Left renal cortex interstitium (tissue), 4 donors: ENCODE measurements at places on chromosomes 2 and 18.

DNA sequence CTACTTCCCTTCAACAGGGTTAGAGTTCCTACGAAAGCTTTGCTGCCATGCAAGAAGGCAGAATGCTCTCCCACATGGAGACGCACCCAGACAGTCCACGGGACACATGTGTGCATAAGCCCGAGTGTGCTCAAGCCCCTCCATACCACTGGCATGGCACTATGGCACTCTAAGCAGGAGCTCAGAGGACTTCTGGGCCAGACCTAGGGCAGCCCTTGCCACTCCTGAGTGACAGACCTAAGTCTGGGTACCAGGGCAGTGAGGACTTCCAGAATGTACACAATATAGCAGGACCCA, 11.4 kb upstream of the ARID5A start:
- DNase-seq: no peak

- DNase-seq: no peak
Observed at GRCh38 chr2:47892338-47892730, 14.0 kb downstream of the FBXO11 start.

DNA sequence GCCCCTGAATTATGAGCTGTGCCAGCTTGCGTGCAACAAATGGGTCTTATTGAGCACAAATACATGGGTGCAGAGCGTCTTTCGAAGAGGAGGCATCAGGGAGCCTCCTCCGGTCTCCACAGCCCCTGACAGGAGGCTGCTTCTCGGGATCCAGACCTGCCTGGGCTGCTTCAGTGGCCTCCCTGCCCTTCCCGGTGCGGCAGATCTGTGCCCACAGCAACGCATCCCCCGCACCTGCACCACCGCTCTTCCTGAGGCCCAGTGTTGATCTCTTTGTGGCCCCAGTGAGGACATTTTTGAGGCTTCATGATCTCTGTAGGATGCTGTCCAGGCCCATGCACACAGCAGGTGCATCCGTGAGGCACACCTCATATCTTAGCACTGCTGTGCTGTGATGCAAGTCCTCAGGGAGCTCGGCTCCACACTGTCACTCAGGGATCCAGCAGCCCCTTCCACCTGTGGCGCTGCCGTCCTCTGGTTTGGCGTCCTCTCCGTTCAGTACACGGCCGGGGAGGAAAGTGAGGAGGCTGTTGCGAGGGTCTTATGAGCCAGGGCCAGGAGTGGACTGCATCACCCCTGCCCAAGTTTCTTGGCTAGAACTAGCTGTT, 17.4 kb downstream of the RTP5 start:
- no peak for DNase-seq

DNA sequence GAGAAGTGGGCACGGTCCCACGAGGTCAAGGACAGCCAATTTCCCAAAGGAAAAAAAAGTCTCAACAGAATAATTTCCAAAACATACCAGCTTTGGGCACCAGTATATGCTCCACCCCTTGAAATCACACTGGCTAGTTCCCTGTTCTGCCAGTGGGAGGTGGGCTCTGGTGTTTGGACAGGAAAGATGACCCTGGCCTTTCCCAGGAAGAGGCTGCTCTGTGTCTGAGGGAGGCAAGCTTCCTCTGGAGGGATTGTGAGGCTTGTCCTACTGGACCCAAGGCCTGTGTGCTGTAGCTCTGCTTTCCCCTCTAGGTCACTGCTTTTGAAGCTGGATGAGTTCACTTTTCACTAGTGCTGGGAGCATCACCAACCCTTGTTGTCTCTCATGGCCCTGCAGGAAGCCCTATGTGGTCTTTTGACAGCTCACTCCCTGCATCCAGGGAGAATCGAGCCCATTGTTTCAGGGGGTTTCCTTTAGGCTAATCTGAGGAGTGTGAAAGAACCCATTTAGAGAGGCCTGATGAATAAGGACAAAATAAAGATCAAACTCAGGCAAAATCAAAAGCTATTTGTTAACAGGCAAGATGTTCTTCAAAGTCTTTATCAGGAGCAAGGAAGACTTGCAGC, 36.3 kb downstream of the CXCR4 start:
- DNase-seq: no peak

DNA sequence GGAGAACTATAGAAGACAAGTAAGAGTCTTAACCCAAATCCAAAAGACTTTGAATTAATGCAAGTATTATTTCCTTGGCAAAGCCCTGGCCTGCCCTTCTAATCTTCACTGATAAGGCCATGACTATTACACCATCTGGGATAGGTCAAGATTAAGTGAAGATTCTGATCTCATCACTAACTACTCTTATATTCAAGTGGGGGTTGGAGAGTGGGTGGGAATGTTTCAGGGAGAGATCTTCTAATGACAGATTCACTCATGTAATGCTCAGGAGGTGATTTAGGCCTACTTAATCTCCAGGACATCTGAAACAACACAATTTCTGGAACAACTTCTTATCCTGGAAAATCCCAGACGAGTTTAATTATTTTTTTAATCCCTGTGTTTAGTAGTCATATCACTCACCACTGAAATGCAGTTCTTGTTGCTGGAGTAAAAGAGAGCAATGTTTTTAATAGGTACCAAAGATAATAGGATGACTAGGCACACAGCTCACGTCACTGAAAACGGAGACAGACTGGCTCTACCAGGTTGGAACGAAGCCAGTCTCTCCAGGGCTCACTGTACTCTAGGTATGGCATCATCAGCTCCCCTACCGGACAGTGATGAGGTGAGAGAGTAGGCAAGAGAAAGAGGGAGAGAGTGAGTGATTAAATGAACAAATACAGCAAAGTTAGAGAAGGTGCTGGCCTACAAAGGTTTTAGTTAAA, 133.1 kb downstream of the NCKAP5 start:
- no peak for DNase-seq

GRCh38 chr2:66869076-66869475, 434.2 kb downstream of the MEIS1 start:
- DNase-seq: no peak

- no peak for DNase-seq
Observed at GRCh38 chr2:9693646-9694045, 62.8 kb upstream of the YWHAQ start.

DNA sequence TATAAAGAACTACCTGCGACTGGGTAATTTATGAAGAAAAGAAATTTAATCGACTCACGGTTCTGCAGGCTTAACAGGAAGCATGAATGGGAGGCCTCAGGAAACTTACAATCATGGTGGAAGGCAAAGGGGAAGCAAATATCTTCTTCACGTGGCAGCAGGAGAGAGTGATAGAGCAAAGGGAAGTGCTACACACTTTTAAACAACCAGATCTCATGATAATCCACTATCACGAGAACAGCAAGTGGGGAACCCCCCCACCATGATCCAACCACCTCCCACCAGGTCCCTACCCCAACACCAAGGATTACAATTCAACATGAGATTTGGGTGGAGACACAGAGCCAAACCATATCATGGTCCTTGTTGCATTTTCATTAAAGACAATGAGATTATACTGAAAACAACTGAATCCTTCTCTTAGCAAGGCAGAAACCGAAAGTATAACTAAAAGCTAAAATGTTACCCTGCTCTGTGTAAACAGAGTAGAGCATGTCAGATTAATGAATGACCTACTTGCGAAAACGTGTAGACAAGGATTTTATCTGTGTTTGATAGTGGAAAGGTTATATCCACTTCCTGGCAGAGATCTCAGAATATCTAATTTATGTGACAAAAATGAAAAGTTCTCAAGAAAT, 60.1 kb upstream of the RBBP8 start:
- DNase-seq: no peak

- DNase-seq: no peak
Observed at GRCh38 chr2:8506746-8507145, 175.1 kb upstream of the ID2 start.

DNA sequence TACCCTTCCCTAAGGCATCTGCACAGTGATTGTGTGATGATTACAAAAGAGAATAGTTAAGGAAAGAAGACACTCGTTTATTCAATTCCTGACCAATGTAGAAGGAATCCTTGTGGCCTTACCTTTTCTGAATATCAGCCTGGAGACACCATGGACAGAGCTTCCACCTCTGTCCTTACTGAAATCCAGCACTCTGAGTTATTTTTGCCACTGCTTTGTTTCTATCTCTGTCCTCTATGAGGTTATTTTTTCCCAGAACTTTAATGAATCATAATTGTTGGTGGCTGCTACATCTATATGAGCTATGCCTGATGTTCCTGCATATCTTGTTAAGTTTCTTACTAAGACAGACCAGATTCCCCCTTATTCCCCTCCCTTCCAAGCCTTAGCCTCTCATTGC, 275.1 kb downstream of the SETBP1 start:
- DNase-seq: no peak

DNA sequence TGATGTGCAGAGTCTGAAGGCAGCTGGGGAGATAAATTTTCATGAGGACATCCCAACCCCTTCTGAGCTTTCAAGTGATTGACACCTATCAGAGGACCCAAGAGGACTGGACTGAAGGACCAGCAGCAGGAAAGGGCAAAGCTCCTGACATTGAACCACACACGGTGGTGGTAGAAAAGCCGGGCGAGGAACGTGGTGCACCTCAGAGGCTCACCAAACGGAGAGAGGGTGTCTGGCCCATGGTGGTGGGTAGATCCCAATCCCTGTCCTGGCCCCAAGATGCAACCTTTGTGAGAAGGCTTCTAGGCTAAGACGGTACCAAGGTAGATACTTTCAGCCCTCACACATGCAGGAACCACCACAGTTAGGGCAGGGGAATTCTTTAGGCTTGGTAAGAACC, 52.1 kb downstream of the FRZB start:
- DNase-seq: no peak

DNA sequence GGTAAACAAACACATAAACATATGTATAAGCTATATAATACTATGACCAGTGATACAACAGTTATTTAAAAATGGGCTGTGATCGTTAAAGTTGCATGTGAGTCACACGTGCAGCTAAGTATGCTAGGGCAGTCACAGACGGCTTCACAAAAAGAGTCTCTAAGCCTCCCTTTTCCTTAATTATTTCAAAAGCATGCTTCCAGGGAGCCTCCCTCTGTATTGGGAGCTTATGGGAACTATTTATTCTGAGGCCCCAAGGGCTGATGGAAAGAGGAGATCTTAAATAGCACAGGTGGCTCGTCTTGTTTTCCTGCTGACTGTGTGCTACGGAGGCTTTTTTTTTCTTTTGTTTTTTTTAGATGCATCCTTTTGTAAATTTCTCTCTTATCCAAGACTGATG, 94.3 kb downstream of the ADCYAP1 start:
- DNase-seq: no peak

DNA sequence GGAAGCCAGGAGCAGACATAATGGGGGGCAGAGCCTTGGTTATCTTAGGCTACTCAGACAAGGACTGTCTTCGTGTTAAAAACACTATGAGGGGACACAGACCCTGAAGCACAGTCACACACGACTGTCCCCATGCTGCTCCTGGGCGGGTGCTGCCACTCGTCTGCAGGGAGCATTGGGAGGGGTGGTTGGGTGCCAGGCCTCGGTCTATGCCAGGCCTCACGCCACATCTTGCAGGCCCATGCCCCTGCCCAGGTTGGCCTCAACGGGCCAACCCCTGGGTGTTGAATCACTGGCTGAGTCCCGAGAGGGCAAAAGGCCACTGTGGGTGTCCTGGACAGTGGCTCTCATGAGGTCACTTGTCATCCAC, 97.9 kb downstream of the USP40 start:
- no peak for DNase-seq

- DNase-seq: no peak
Observed at GRCh38 chr2:71687412-71687811, 234.1 kb downstream of the DYSF start.

GRCh38 chr2:53183581-53183980, 584.0 kb upstream of the CHAC2 start:
- no peak for DNase-seq

DNA sequence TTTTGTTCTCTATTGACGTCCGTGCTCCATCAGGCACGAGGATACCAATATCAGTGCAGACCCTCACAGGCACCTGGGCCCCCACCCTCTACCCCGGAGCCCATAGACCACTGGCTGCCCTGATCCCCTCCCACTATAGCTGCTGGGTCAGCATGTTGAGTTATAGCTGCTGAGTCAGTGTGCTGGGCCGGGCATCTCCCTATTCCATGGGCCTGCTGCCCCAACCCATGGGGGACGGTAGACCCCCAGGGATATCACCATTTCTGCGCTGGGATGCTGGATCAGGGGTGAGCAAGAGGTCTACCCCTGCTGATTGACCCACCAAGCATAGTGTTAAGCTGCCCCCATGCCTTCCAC, 100.1 kb upstream of the ST3GAL5 start:
- no peak for DNase-seq

DNA sequence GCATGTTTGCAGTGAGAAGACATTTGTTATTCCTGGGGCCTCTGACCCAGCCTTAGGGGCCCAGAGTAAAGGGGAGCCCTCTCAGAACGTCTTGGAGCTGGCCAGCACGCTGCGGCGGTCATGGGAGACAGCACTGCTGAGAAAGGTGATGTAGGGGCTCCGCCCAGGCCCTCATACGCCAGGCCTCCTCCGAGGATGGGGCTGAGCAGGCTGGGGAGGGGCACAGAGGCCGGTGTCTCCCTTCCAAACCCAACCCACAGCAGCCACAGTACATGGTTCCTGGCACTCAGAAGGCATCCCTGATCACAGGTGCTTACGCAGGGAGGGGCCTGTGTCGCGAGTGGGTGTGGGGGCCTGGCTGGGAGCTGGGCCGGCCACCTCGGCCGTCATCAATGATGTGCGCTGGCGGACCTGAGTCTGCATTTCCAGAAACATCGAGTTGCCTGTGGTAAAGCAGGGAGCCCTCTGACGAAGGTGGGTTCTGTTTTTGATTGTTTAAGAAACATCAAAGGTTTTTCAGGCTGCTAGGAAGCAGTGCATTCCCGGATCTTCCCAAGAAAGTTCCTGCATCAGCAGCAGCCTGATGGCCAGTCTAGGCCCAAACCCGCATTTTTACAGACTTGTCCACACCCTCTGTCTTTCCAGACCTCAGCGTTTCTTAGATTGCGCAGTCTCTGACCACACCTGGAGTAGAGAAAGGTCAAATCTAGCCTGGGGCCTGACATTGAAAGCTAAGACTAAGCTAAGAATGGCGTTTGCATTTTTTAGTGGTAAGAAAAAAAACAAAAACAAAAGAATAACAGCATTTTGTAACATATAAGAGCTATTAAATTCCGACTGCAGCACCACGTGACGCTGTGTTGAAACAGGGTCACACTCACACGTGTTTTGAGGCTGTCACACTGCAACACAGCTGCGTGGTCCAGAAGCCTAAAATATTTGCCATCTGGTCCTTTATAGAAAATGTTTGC, 51.2 kb upstream of the PXDN start:
- DNase-seq: no peak

DNA sequence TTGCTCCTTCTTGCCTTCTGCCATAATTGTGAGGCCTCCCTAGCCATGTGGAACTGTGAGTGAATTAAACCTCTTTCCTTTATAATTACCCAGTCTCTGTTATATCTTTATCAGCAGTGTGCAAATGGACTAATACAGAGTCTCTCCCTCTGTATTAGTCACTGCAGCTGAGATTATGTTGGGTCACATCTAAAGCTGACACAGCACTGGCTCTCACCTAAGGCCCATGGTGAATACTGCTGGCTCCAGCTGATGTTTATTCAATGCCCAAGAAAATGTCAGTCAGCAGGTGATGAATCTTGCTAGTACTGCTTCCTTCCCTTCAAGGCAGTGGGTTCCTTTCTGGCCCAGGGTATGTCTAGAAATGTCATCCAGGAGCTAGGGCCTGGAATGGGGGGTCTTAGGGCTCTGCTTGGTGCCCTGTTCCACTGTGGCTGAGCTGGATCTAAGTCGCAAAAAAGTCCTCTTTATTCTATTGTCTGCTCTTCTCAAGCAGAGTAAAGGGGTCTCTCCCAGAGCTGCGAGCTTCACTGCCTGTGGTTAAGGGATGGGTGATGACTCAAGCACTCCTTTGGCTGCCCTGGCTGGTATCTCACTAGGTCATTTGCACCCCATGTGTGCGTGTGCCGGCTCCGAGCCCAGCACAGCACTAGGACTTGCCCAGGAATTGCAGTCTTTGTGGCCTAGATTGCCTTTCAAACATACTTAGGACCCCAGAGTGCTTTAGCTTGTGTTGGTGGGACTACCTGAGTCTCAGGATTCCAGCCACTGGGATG, 29.9 kb downstream of the PPP1R1C start:
- DNase-seq: no peak
